ENCODE measurements at places on chromosomes 1 and 21.

DNA sequence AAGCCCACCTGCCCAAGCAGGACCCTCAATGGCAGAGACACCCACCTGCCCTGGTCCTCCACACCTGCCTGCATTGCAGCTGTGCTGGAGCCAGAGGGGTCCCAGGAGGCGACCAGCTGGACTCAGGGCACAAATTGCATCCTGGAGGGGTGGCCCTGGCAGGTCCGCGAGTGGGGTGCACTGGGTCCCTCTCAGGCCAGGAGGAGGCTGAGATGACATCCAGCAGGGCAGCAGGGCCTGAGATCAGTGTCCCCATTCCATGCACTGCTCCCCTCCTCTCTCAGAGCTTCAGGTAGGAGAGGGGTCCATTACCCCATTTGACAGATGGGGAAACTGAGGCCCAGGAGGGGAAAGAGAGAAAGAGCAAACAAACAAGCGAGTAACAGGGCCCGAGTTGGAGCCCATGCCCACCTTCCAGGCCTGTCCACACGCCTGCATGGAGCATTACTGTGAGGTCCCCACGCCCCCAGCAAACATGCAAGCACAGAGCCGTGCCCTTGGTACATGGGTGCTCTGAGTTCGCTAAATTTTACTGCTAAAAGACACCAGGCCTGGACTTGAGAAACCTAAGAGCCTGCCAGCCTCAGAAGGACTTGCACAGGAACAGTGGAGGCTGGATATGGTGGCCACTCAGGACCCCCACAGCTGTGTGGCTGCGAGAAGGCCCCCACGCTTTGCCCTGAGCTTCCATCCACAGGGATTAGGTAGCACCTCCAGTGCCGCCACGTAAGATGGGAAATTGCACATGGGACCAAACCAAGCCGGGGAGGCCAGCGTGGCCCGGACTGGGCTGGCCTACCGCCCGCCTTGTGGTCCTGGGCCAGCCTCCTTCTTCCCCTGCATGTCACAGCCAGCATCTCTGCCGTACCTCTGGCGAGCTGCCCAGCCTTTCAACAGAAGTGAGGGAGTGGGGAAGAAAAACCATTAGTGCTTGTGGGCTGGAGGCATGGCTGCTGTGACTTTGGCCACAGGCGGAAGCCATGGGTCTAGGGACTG, 7.4 kb downstream of the WNT3A start:
- no peak for DNase-seq

DNA sequence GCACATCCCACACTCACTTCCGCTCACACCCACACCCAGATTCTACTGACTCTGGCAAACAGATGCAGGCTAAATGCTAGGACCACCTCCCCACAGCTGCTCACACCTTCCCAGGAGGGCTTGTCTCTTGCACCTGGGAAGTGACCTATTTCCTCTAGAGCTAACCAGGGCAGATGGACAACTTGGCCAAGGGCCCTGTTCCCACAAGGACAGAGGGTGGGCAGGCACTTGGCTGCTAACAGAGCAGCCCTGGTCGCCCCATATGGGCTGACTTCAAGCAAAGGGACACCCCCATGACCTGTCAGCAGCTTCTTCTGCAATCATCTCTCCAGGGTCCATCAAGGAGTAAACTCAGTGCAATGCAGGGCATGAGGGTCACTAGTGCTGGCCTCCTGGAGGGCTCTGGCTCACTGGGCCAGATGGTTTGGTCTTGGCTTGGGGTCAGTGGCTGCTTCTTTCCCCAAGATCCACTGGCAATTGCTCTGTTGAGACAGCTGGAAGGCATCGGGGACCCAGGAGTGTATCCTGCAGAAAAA, 641.5 kb downstream of the PLPP3 start:
- no peak for DNase-seq

DNA sequence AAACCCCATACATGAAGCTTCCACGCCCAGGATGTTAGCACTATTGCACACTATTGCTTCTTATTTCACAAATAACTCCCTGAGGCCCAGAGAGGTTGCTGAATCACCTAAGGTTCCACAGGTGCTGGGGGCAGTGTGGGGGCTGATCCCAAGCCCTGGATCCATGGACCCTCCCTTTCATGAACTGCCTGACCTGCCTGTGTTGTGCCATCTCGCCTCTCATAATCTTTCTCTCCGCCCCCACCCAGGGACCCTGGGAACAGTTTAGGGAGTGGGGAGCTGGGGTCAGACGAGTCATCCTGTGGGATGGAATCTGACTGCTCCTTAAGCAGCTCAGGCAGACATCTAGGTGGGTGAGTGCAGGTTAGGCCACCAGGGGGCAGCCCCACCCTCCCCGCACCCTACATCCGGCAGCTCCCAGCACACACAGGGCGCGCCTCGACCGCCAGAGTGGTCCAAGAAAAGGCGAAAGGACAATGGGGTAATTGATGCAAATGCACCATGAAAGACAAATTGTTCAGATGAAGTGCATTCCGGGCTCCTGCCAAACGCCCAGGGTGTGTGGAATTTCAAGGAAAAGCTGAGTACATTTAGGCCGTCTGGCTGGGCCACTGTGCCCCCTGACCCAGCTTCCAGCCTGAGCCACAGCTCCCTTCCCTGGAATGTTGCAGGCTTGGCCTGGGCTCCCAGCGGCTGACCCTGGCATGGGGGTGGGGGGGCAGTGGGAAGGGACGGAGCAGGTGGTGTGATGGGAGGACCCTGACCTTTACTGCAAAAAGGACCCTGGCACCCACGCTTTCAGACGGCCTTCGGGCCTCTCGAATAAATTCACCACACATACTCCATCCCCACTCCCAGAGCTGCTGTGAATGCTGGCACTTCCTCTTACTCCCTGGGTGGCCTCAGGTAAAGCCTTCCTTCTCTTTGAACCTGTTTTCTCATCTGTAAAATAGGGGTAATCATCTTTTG, 20.8 kb downstream of the PHLDA3 start:
- DNase-seq = peak; percentile 83

DNA sequence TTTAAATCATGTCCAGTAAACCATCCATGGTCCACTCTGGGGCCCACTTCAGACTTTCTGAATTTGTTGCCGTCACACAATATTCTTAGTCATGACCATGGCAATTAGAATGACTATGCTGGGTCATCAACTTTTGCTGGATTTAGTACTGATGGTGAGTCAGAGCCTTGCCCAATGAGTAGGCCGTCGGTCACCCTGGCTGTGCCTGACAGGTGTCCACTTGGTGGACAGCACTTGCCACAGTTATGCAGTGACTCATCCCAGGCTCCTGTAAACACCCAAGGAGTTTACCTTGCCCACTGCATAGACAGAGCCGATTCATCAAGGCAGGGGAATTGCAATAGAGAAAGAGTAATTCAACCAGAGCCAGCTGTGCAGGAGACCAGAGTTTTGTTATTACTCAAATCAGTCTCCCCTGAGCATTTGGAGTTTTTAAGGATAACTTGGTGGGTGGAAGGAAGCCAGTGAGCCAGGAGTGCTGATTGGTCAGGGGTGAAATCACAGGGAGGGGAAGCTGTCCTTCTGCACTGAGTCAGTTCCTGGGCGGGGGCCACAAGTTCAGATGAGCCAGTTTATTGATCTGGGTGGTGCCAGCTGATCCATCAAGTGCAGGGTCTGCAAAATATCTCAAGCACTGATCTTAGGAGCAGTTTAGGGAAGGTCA, 333.8 kb downstream of the PTPRU start:
- no peak for DNase-seq

GRCh38 chr1:102103646-102104045, 106.9 kb upstream of the OLFM3 start:
- no peak for DNase-seq

DNA sequence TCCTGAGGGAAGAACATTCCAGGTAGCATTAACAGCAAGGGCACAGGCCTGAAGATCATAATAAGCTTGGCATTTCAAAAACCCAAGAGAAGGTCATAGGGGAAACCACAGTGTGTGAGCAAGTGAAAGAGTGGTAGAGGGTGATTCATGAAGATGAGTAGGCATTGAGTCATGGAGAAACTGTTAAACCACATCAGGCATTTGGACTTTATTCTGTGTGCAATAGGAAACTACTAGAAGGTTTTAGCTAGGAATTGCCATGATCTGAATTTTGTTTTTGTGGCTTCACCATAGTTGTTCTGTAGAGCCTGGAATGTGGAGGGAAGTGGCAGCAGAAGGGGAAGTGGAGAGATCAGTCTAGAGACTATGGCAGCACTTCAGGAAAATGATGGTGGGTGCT, 359.0 kb upstream of the PTBP2 start:
- DNase-seq = no peak

- DNase-seq = no peak
Observed at GRCh38 chr1:73673971-73674370, 524.0 kb downstream of the LRRIQ3 start.

GRCh38 chr1:167342846-167343245, 122.2 kb downstream of the POU2F1 start:
- DNase-seq = peak; percentile 29

DNA sequence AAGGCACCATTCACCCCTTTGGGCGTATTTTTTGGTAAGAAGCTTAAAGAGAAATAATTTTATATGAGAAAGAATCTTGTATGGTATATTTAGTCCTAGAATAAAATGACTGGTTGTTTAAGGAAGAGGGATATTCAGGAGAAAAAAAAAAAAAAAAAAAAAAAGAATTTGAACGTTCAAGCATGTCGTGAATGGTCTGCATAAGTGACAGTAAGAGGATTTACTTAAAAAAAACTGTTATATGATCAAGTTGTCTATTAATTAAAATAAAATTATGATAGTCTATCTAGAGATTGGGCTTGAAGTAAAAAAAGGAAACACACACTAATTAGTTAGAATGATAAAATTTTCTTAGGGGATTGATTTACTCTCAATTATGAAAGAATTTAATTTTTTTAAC, 11.7 kb upstream of the OR14I1 start:
- no peak for DNase-seq

DNA sequence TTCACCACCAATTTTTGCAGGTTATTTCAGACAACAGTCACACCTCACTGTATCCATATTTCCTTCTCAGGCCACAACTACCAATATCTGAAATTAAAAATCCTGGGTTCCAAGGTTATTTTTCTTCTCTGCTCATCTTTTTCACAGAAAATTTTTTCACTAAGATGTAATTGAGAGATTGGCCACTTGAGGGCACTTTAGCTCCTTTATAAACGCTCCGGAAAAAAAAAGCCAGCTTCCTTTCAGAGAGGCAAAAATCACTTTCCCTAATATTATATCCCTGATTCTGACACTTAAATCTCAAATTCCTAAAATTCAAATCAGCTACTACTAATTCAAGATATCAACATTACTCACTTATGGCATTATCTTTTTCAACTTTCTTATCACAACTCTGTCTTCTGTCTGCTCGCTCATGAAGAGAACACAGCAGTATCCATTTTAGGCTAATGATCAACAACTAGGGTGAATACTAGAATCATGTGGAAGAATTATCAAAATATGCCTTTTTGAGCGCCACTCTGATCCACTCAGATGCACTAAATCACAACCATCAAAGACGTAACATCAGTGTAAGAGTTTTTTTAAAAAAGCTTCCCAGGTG, 101.4 kb upstream of the RGS1 start:
- DNase-seq = peak; percentile 41

GRCh38 chr1:66764994-66765578, 12.8 kb downstream of the DYNLT5 start:
- DNase-seq = peak; percentile 35

DNA sequence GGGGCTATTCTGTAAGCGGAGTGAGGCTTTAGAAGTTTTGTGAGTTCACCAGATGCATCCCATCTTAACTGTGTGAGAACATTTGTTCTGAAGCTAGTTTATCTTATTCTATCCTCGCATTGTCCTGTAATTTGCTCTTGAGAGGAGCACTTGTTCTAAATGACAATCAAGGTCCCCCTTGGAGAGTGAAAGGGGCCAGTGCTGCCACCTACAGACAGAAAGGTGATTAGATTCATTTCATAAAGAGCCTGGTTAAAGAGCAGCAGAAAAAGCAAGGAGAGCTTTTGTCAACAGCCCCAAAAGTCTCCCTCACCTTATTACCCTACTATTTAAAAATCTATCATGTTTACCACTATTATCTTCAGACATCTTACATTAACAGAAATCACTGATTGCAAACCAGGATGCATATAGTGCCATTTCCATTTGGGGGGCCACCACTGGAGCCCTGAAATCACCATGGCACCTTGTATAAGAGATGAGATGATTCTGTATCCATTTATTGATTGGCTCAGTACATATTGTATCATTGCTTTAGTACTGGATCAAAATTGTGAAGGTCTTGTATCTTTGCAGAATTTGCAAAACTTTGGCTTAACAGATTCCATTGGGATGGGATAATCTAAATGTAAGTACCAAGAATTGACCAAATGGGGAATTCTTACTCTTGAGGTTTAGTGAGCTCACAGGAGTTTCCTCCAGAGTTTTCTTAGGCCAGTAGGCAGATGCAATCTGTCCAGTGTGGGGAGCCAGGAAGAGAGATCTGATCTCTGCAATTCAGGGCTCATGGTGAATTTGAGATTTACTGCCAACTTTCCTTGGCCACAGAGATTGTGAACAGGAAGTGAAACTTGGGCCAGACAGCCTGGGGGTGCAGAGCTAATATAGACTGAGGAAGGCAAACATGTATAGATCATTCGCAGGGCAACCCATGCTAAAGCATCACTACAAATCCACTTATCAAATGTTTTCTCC, 64.3 kb upstream of the TRABD2B start:
- DNase-seq = peak; percentile 56

DNA sequence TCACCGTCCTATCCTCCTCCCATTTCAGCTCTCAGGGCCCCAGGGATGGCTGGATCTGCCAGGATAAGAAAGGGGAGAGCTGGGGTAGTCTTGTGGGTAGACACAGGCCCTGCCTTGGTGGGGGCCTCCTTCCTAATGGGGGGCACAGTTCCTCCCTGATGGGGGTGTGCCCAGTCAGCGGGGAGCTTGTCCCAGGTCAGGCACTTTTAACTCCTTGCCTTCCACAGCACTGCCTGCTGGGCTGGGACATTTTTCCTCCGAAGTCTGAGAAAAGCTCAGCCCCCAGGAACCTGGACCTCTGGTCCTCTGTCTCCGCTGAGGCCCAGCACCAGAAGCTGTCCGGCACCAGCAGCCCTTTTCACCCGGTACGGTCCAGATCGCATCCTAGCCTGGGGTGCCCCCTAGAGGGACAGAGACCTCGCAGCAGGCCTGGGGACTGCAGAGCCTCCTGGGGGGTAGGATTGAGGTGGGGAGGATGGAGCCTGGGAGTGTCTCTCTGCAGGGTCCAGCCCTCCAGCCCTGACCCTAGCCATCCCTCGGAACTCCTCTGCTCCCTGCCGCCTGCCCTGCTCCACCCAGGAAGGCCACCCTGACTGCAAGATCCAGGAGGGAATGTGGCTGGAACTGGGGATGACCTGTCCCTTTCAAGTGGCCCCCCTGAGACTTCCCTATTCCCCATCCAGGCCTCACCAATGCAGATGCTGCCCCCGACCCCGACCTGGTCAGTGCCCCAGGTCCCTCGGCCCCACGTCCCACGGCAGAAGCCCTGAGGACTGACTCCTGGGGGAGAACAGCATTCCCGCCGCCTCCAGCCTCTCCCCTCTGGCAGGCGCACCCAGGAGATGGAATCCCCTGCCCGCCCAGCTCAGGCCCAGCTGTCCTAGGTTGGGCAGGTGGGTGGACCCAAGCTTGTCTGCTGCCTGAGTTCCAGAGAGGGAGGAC, 12.0 kb downstream of the MIIP start:
- peak; percentile 67 for DNase-seq

DNA sequence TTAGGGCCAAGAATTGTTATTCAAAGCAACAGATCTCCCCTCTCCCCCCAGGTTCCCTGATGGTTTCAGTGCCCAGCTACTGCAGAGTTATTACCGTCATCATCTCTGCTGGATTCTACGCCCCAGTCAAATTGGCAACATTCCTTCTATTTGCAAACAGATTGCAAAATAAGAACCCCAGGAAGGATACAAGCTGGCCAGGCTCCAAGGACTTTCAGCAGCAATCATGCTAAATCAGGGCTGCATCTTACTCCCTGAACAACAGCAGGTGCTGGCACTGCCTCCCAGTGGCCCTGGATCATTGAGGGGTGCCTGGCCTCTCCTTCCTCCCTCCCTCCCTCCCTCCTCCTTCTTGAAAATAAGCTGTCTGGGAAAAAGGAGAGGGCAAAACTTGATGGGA, 521.6 kb upstream of the BEND5 start:
- no peak for DNase-seq
